ENCODE measurements at places on chromosomes 6 and 20.

DNA sequence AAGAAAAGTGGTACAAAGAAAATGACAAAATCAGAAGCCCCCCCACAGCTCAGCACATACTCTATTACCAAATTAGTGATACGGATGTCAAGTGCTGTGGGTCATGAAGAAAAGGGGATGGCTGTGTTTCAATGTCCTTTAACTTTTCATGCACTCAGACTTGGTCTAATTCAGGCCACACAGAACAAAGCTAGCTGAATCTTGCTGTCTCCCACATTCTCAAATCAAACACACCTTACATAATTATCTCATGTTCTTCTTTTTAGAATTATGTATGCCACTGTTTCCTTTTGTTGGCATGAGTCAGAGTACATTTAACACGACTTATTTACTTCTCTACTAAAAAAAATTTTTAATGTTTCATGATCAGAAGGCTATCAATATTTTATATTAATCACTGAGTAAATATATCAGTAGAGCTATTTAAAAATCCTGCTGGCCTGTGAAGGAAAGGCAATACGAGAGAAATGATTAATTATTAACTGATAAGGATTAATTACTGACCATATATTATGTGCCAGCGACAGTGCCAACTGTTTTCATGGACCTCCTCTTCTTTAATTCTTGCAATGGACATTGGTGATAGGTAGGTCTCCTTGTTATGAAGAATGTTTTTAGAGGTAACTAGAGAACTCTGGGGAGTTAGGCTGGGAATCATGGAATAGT, 596.5 kb upstream of the AGPAT4 start:
- no peak for DNase-seq

GRCh38 chr6:35318196-35319171, 20.9 kb downstream of the DEF6 start:
- DNase-seq: peak; percentile 73

- no peak for DNase-seq
These were observed 402.2 kb upstream of the IRAK1BP1 start for GRCh38 chr6:78465059-78465634.

- no peak for DNase-seq
These were observed 24.5 kb downstream of the MAP7 start for GRCh38 chr6:136525586-136526195.

- no peak for DNase-seq
These were observed 9.8 kb upstream of the TPBG start for GRCh38 chr6:82353848-82354247.

- DNase-seq: no peak
These were observed 34.1 kb upstream of the TIAM2 start for GRCh38 chr6:154960854-154961530.

GRCh38 chr6:154513601-154514320, 3.3 kb upstream of the CNKSR3 start:
- no peak for DNase-seq

DNA sequence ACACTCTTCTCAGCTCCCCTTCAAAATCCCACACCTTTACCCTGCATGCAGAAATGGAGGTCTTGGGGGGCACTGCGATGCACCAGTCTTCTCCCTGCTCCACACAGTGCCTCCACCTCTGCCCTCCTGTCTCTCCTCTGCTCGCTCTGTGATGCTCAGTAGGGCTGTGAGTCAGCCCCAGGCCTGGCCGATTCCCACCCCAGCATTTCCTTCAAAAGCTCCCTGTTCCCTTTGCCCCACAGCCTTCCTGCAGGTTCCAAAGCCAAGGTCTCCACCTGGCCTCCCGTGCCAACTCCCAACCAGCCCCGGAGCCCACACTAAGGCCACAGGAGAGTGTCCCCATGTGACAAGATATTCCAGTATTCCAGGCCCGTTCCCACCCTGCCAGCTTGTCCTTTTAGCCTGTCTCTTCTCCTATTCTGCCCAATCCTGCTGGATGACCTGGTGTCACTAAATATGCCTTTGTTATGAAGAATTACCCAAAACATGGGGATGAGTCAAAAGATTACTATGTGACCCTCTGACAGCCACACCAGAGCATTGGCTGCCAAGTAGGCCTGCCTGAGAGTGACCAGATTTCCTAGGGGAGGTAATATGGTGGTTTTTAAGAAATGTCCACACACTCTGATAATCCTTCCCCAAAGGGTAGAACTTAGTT, 118.9 kb upstream of the NXT1 start:
- no peak for DNase-seq

GRCh38 chr20:63618291-63618980, 8.5 kb downstream of the GMEB2 start:
- DNase-seq: peak; percentile 15

GRCh38 chr6:47701363-47701762, 3.0 kb downstream of the ADGRF4 start:
- DNase-seq: no peak

Measured in heart left ventricle (tissue), 16 donors.